ENCODE measurements at places on chromosomes 4 and X.

DNA sequence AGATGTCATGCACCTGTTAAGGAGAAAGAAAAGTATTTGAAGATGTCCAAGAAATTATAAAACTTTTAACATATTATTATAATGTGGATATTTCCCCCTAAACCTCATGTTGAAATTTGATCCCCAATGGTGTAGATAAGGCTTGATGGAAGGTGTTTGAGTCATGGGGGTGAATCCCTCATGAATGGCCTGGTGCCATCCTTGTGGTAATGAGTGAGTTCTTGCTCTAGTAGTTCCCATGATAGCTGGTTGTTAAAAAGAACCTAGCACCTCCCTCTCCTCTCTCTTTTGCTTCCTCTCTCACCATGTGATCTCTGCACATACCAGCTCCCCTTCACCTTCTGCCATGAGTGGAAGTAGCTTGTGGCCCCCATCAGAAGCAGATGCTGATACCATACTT lies 176.6 kb upstream of the NR3C2 start:
- DNase-seq, result no peak

DNA sequence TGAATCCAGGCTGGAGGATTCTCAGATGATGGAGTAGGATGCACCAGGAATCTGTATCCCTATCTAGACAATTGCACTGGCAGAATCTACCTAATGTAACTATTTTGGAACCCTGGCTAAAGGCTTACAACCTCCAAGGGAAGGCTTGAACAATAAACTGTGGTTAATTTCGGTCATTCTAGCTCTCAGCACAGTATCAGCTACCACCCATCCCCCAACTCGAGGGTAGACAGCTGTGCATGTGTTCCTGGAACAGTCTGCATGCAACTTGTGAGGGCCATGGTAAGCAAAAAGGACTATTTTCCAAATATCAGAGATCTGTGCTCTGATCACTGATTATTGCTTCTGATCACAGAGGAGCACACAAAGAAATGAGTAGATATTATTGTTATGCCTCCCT lies 34.0 kb downstream of the ELF2 start:
- DNase-seq, result no peak

GRCh38 chr4:95831166-95831565 lies 8.7 kb upstream of the PDHA2 start:
- DNase-seq, result no peak

- DNase-seq, result peak; percentile 12
Measured at GRCh38 chrX:28586981-28587551, at the start of gene IL1RAPL1. Gene IL1RAPL1, plus strand, starts transcription at chrX:28587446.

DNA sequence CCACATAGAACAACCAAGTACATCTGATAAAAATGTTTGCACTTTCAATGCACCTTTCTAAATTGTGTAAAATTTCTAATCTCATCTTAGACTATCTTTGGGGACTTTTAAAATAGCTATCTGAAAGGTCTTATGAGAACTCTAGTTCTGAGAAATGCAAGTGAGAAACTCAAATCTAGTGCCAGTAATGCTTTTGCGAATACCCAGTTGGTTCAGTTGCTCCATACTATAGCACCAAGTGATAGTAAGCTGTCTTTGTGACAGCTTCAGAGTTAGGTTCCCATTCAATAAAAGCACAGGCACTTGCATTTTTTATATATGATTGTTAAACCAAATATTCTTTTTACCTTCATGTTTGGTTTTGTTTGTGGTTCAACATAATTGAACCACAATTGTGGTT lies 4.5 kb upstream of the ITM2A start:
- no peak for DNase-seq

GRCh38 chr4:99103166-99103565 lies 14.6 kb upstream of the ADH5 start:
- DNase-seq, result no peak

GRCh38 chr4:11488657-11489452 lies 60.2 kb upstream of the HS3ST1 start:
- no peak for DNase-seq

GRCh38 chrX:108127152-108127551 lies 35.6 kb downstream of the ATG4A start:
- no peak for DNase-seq

DNA sequence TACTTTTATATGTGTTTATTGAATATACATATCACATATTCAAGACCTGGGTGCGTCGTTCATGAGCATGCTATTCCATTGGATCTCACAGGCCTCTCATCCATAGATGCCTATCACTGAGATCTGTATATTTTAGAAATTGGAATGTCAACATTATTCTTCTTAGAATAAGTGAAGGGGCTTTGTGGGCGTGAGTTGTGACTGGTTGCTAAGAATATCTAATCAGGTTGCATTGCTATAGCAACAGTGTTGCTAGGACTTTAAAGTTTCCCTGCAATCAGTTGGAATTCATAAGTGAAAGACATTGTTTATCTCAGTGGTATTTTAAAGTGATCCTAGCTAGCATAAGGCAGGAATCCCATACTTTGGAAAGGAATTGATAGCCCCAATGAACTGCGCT lies 36.7 kb upstream of the ANK2 start:
- peak; percentile 11 for DNase-seq

DNA sequence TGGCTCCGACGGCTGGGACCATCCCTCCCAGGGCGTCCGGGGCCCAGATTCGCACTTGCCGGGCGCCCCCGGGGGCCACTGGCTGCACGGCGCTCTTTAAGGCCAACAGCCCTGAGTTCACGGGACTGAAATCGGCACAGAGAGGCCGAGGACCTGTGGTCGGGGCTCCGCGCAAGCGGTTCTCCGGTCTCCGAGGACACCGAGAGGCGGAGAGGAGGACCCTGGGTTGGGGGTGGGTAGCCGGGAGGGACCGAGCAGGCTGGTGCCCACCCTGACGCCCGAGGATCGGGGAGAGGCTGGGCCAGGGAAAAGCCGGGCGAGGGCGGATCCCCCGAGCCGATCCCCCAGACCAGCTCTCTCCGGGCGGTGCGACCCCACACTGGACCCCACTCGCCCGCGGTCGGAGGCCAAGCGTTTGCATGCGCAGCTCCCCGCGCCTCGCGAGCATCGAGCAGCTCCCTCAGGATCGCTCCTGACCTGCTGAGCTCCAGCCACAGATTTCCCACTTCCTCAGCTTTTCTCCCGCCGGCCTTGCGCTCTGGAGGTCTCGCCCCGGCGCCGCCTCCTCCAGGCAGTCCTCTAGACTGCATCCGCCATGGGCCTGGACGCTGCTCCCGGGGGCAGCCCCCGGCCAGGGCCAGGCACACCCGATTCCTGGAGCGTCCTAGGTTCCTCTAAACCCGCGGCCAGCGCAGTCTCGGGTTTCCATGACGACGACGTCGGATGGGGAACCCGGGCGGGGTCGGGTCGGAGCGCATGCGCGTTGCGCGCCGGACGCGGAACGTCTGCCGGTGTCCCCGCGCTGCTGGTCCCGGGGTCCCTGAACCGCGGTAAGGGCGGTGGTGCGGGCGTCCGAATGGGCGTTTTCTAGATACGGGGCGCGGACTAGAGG lies 17.6 kb upstream of the NAT8L start:
- peak; percentile 56 for DNase-seq

- no peak for DNase-seq
Measured at GRCh38 chr4:41579043-41579442, 41.1 kb downstream of the LIMCH1 start.

DNA sequence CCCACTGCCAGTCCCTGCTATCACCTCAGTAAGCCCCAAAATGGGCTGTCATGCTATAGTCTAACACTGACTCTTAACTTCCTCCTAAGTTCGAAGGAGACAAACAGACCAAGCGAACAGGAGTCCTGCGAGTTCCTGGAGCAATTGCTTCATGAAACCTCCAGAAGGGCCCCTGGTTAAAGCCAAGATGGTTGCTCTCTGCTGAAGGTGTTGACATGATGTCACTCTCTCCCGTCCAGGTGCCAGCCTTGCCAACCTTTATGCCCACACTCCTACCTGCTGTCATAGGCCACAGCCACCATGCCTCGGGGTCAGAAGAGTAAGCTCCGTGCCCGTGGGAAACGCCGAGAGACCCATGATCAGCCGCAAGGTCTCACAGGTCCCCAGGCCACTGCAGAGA lies at the start of gene MAGEB6B:
TSS of gene MAGEB6B (plus strand) at position 301 of the 400 bp plus-strand sequence. CDS start at position 301, 0 bp downstream.
- no peak for DNase-seq

DNA sequence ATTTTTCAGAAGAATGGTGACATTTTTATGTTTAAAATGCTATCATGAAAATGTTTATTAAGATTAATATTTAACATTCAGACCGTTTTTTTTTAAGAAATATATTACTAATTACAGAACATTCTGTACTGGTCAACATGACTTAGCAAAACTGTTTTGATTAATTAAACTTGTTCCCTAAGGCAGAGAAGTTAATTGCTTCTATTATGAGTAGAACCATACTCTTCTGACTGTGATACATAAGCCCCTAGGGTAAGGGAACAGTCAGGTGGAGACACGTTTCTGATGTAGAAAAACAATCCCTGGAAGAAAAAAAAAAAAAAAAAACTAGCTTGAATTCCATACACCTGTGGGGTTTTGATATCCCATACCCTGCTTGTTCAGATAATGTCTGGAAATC lies 97.4 kb downstream of the GPM6A start:
- no peak for DNase-seq

- DNase-seq, result no peak
Measured at GRCh38 chr4:80219301-80220025, 22.2 kb downstream of the PRDM8 start.

DNA sequence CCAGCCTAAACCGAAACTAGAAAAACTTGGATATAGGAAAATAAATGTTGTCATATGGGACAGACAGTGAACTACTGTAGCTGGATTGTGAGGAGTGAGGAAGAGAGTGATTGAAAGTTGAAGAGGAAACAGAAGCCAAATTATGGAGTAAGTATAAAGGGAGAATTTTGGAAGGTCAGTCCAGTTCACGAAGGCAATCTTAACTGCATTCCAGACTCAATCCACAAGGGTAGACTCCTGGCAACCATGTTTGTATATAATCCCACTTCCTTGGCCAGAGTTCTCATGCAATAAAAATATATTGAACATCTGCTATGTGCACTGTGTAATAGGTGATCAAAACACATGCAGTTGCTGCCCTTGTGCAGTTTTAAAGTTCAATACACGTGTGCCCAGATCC lies 58.6 kb upstream of the CAMK2D start:
- peak; percentile 58 for DNase-seq

- DNase-seq, result no peak
Measured at GRCh38 chr4:141826260-141826659, 189.9 kb downstream of the IL15 start.

DNA sequence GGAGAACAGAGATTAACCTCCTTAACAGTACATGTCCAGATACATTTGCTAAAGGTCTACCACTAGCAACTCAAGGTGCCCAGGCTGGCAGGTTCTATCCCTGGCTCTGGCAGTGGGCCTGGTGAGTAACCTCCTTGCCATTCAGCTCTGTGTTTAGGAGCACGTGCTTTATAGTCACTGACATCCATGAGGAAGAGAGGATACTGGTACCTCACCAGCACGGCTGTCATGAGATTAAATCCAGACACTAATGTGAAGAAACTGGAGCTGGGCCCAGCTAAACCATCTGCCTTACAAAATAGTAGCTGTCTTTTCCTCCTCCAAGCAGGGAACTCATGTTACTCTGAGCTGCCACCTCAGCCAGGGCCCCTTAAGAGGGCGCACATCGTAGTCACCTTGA lies 45.3 kb downstream of the GPRASP3 start:
- DNase-seq, result peak; percentile 80

DNA sequence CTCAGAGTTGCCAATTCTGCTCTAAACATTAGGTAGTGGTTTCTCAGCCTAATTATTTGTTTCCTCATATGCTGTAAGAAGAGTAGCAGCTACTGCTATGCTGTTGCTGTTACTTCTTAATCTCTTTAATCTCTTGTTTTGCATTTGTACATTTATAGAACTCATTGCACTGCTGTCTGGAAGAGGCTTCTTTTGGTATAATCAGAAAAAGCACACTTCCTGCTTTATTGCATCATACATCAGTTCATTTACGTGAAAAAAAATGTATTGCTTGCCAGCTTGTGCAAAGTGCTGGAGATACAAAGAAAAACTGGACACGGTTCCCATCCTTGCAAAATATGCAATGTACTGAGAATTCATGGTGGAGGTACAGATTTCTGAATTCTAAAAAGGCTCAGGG lies 332.0 kb downstream of the GRXCR1 start:
- DNase-seq, result no peak

DNA sequence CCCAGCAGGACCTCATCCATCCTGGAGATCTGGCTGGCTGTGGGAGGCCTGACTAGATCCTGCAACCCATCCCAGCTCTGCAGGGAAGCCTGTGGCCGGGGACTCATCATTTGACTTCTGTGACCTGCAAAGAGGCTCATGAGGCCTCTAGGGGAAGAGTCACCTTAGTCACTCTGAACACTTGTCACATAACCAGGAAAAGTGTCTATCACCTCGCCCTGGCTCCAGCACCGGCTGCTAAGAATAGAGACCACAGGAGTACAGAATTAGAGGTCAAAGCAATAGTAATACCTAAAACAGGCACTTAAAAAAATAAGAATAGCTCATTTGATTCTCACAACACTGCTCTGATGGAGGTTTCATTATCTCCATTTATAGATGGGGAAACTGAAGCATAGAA lies 3.8 kb upstream of the NSG1 start:
- no peak for DNase-seq

DNA sequence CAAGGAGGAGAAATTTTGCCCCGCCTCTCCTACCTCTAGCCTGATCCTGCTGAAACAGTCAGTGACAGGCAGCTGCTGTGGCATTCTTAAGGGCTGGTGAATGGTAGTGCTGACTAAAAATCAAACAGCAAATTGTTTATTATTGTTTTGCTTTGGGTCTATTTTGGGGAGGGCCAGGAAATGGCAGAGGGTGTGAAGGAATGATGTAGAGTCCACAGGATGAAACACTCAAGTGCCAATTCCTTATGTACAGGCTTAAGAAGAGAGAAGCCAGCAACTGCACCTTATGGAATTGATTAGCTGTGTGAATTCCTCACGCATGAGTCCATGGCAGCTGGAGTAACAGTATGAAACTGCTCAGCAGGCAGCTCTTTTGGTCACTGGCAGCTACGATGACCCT lies 39.7 kb downstream of the VEGFC start:
- DNase-seq, result peak; percentile 98

GRCh38 chrX:150268839-150269355 lies 94.2 kb upstream of the MAMLD1 start:
- DNase-seq, result no peak

DNA sequence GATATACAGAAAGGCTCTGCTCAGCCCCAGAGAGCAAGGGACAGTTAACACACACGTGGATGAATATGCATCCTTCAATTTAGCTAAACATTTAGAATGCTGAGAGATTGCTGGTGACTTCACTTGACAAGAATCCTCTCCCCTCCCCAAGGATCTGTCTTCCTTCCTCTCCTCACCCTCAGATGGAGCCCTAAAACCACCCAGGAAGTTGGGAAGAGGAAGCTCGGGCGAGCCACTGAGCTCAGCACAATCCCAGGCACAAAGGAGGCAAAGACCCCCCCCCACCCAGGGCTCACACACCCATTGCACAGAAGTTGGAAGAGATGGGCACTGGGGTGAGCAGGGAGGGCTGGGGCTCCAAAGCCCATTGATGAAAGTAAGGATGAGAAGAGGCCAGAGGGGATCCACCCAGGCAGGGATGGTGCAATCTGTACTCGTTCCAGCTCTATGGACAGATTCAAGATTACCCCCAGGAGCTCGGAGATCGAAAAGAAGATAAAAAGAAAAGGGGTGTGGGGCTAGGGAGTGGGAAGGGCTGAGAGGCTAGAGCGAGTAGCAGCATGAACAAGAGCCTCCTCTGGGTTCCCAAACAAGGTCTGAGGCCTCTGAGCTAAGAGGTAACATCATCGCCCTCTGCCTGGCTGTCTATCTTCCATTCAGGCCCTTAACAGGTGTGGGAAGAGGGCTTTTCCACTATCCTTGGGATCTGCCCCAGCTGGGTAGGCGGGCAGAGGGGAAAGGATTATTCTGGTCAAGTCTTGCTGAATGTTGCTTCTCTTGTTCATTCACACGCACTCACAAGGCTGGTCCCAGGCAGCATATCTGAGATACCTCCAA lies 1.2 kb downstream of the TFE3 start:
- DNase-seq, result peak; percentile 70

GRCh38 chrX:100596601-100597000 lies 11.9 kb downstream of the TNMD start:
- DNase-seq, result no peak

All from AG10803 (cell line).